Daoy (cell line): ENCODE measurements at places on chromosomes 3 and 15.

- DNase-seq = no peak
Measured at GRCh38 chr3:195893044-195893395, 15.3 kb downstream of the TNK2 start.

DNA sequence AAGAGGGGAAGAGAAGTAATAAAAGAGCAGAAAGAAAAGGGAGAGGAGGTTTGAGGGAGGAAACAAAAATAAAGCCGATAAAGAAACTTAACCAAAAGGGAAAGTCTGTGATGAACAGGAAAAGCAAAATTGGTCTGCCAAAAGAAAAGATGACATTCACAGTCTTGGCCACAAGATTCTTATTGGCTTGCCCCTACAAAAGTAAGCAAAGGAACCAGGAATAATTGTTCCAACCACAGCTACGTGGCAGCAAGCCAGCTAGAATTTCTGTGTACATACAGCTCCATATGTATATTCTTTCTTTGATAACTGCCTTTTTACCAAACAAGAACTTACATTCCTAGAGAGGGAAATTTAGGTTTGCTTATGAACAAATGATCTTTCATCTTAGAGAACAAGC, 79.6 kb downstream of the MLH1 start:
- DNase-seq = peak; percentile 75

DNA sequence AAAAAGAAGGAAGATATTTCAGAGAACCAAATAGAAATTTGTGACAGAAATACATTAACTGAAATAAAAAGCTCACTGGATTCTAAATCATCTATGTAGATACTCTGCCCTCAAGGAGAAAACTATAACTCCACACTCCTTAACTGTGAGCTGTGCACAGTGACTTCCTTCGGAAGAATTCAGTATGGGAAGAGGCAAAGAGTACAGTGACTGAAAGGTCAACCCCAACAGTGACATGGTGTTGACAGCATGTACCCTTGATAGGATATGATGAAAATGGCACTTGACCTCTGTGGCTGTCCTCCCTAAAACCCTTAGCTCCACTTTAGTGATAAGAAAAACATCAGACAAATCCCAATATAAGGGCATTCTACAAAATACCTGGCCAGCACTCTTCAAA, 165.5 kb downstream of the ATP10A start:
- DNase-seq = no peak

DNA sequence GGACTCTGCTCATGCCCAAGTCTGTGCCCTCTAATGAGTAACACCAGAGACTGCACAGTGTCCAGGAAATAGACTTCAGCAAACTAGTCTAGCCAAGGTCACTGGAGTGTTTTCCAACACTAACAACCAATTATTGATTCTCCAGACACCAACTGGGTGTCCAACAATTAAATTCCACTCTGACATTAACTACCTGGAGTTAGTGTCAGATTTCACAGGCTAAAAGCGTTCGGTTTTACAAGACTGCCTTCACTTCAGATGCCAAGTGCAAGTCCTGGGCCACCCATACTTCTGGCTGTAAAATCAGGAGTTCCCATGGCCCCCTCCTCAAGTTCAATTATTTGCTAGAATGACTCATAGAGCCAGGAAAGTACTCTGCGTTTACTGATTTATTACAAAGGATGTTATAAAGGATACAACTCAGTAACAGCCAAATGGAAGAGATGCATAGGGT, 20.8 kb upstream of the CFAP161 start:
- DNase-seq = no peak

DNA sequence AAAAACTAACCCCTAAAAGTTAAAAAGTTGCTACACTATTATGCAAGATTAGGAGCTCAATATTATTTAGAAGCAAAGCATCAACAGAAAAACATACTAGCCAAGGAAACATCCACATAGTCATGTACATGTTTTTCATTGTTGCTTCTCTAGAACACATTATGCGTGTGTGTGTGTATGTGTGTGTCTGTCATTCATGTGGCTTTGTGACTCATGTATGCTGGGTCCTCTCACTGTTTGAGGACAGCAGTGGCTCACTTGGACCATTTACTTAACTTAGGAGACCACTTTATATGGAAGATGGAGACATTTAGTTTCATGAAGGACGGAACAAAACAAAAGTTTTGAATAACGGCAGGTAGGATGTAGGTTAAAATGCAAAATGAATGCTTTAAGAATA, 219.4 kb upstream of the THBS1 start:
- DNase-seq = peak; percentile 49

DNA sequence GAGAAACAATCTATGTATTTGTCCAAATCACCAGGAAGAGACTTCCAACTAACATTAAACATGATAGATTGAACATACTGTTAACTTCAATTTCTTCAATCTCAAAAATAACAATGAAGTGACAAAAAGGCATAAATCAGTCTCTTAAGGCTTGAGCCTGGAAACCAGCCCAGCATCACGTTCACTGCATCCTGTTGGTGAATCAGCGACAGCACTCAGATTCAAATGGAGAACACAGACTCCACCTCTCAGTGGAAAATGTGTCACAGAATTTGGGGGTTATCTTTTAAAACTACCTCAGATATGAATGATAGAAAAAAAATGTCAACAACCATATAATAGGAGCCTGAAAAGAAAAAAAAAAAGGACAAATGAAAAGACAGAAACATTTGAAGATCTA, 212.0 kb downstream of the MINAR1 start:
- DNase-seq = peak; percentile 58

DNA sequence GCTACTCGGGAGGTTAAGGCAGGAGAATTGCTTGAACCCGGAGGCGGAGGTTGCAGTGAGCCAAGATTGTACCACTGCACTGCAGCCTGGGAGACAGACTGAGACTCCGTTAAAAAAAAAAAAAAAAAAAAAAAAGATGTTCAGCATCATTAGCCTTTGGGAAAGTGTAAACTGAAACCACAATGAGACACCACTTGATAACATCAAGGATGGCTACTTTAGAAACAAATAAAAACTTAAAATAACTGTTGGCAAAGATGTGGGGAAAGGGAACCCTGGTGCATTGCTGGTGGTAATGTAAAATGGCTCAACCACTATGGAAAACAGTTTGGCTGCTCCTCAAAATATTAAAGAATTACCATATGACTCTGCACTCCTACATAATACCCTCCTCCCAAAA, 1.9 kb downstream of the LEO1 start:
- peak; percentile 28 for DNase-seq
